NCI-H524 treated with DMSO at 0.1 percent for 48 hours (cell line): ENCODE measurements at places on chromosomes 3 and 15.

- no peak for DNase-seq
Measured at GRCh38 chr15:87401973-87402372, 854.6 kb downstream of the NTRK3 start.

- DNase-seq = no peak
Measured at GRCh38 chr15:39388118-39388517, 192.8 kb upstream of the THBS1 start.

GRCh38 chr3:165464736-165465135, 268.6 kb upstream of the SLITRK3 start:
- DNase-seq = no peak

DNA sequence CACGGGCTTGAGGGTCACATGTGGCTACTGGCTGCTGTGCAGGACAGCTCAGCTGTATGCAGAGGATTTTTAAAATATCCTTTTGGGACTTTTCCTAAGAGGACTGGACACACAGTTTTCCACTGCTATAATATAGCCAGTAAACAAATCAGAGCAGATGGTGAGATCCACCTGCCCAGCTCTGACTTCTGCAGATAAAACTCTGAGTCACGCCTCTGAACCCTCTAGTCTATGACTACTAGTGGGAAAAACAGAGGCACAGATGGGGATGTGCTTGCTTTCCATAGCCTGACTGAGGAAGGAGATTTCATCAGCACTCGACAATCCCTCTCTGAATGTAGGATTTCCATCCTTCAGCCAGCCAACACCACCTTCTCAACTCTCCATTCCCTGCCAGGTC, 45.1 kb downstream of the COLQ start:
- peak; percentile 61 for DNase-seq

- DNase-seq = no peak
Measured at GRCh38 chr3:185508335-185508991, 9.6 kb upstream of the TMEM41A start.

DNA sequence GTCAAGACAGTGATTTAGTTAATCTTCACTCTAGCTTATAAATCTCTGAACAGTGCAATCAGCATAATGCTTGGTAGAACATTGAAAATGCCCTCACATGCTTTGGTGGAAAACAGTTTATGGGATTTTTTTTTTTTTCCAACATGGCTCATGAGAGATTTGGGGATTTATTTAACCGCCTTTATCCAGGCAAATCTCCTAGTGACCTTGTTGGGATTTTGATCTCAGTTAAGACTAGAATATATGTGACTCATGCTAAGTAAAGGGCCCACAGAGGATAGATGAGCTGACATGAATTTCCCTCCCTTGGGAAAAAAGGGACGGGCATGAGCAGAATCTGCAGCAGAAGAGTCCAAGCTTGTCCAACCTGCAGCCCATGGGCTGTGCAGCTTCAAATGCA, 18.7 kb downstream of the LRTM1 start:
- no peak for DNase-seq

GRCh38 chr3:53169045-53169831, 8.2 kb downstream of the PRKCD start:
- DNase-seq = no peak

DNA sequence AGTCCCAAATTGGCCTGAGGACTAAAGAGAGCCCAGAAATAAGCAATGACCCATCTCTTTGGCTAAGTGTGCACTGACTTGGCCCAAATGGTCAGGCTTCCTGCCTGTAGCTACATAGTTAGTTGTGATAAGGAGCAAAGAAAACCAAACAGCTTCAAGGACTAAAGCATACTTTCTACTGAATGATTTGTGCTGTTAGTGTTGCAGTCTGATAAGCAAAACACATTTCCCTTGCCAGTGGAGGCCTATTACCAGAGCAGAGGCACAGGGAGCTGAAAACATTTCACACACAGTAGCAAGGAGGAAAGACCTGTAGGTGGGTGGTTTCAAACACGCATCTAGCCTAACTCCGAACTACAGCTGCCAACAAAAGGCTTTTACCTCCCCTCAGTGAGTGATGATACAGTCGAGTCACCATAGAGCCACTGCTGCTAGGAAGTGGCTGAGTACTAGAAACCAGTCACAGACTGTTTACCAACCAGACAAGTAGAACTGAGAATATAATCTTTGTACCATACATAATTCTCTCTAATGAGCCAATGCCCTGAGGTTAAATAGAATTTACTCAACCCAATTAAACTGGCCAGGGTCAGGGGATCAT, 222.3 kb upstream of the THBS1 start:
- no peak for DNase-seq

- DNase-seq = no peak
Measured at GRCh38 chr3:4440951-4441350, 26.1 kb downstream of the SUMF1 start.

GRCh38 chr3:95302044-95302443, 1239.2 kb downstream of the NSUN3 start:
- DNase-seq = no peak

DNA sequence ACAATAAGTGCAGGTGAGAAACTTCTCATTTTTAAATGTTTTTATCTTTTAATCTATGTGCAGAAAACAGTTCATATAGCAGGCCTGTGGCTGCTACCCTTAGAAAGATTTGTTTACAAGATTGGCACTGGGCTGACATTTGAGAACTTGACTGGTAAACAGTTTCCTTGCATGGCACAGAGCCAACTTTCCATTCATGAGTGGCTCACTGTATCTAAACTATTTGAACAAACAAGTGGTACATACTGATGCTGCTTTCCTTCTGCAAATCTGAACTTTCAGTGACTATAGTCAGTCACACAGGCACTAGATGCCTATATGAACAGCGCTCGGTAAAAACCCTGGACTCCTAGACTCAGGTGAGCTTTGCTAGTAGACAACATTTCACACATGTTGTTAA, 6.3 kb upstream of the GTPBP8 start:
- DNase-seq = no peak

DNA sequence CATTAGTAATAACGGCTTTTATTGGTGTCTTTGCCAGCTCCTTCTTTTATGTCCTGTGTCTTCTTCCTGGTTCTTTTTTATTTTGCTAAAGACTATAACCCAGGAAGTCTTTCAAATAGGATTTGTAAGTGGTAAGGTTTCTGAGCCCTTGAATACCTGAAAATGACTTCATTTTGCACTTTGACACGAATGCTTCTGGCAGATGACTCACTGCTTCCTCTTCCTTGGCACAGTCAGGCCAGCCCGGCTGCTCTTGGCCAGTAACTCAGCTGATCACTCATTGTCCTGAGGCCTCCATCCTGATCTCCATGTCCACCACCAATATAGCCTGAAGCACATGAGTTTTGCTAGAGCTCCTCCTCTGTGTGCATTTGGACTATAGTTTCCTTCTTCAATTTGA, 48.7 kb upstream of the NR2E3 start:
- DNase-seq = no peak

DNA sequence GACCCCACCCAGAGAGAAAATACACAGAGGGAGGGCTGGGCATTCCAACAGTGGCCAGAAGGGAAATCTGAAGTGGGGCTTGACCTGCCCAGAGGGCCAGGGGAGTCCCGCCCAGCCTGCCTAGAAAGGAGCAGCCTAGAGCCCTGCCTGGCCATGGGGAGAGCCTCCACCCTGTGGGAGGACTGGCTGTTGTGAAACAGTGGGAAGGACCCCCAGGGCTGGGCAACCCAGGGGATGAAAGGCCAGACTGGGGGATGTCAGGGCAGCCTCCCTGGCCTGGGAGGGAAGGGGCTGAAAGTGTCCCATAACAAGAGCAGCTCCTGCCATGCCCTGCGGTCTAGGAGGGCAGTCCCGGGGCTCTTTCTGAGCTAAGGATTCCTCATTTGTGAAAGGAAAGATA, 69.0 kb downstream of the SLC12A8 start:
- no peak for DNase-seq

- no peak for DNase-seq
Measured at GRCh38 chr15:90880381-90881145, 3.7 kb upstream of the FES start.

DNA sequence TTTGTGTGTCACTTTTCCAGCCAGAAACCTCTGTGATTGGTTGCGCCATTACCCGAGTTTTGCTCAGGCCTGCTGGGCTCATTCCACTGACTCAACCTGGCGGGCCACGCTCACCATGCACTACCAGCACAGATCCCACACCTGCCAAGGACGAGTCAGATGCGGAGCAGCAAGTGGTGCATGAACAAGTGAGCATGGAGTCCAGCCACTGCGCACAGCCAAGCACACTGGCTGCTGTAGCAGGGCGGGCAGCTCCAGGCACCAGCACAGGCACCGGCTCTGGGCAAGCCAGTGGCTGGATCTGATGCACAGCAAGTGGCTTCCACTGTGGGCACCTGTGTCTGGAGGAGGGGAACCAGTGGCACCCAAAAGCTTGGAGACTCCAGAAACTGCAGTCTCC, 110.4 kb downstream of the CBLB start:
- DNase-seq = no peak

- no peak for DNase-seq
Measured at GRCh38 chr3:47385007-47385406, 4.2 kb downstream of the PTPN23 start.

- no peak for DNase-seq
Measured at GRCh38 chr3:195394700-195395099, 48.1 kb downstream of the ACAP2 start.

- DNase-seq = no peak
Measured at GRCh38 chr15:45522328-45523165, at the start of gene SLC30A4. TSS of gene SLC30A4 (minus strand) at chr15:45522755. CDS start at chr15:45522354, 401 bp downstream.

DNA sequence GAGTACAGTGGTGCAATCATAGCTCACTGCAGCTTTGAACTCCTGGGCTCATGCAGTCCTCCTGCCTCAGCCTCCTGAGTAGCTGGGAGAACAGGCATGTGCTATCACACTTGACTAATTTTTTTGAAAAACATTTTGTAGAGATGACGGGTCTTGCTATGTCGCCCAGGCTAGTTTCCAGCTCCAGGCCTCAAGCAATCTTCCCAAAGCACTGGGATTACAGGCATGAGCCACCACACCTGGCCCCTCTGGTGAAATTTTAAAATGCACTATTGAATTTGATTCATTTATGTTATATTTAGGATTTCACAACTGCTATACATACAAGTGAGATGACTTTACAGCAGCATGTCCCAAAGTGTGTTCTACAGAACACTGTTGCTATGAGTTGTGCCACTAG, 50.8 kb upstream of the TPM1 start:
- DNase-seq = no peak

GRCh38 chr3:58864480-58864879, 185.3 kb downstream of the CFAP20DC start:
- no peak for DNase-seq

- no peak for DNase-seq
Measured at GRCh38 chr3:23752126-23752525, 53.6 kb upstream of the UBE2E1 start.

- no peak for DNase-seq
Measured at GRCh38 chr15:71559616-71560015, 250.7 kb upstream of the NR2E3 start.

- no peak for DNase-seq
Measured at GRCh38 chr3:15204005-15204404, 2.0 kb upstream of the CAPN7 start.

DNA sequence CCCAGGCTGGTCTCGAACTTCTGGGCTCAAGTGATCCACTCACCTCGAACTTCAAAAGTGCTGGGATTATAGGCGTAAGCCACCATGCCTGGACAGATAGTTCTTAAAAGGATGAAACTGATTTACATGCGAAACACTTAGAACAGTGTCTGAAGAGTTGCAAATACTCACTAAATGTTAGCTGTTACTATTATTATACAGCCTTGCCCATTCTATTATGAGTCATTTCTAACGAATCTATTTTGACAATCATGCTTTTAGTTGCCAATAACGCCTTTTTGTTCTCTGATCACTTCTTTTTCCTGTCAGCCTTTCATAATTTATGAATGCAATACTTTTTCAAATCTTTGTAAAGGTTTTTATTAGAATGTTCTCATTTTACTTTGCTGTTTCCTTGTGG, 112.7 kb downstream of the SNRK start:
- no peak for DNase-seq

DNA sequence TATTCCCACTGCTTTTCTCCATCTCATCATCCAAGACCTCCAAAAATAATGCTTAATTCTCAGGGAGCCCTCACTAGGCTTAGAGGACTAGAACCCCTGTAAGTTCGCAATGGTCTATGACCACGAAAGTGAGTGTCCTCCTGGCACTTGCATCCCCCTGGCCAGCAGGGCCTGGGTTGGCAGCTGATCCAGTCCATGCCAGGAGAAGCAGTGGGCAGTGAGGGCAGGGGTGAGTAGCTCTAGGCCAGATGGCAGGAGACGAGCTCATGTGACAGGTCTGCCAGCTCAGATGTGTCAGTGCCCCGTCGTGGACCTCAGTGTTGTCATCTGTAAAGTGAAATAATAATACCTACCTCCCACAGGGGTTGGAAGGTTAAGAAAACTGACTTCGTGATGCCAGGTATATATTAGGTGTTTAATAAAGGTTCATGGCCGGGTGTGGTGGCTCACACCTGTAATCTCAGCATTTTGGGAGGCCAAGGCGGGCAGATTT, 11.1 kb downstream of the GP5 start:
- DNase-seq = no peak

DNA sequence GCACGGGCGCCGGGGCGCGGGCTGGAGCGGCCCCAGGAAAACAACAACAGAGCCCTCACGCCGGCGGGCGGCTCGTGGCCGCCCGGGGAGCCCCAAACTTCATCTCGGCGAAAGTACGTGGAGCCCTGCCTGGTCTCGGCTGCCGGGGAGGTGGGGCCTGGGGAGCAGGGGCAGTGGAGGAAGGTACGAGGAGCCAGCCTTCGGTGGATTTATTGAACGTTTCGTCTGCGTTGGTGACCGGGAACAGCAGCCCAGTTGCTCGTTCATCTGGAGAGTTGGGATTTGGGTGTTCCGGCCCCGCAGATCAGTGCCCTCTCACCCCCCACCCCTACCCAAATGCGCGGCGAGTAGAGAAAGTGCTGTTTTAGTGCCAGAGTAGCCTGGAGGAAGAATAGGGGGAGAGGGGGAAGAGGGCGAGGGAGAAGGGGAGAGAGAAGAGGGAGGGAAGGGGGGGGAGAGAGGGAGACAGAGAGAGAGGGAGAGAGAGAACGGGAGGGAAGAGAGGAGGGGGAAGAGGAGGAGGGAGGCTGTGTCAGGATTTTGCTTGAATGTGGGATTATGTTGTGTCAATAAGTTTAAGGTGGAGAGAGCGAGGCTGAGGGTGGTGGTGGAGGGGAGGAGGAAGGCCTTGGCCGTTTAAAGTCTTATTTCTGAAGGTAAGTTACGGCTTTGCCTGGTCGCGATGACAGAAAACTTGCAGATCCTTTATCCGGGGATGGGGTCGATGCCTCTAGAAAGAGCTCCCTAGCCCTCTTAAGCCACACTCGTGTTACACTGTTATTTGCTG, 970 bp downstream of the BBX start:
- DNase-seq = peak; percentile 57

GRCh38 chr15:64146885-64147681, 4.4 kb upstream of the SNX22 start:
- DNase-seq = no peak

GRCh38 chr3:179671747-179672242, 19.0 kb downstream of the USP13 start:
- no peak for DNase-seq

GRCh38 chr3:128932516-128933212, 53.2 kb downstream of the ACAD9 start:
- no peak for DNase-seq
